ENCODE measurements at places on chromosomes 1 and 21.

DNA sequence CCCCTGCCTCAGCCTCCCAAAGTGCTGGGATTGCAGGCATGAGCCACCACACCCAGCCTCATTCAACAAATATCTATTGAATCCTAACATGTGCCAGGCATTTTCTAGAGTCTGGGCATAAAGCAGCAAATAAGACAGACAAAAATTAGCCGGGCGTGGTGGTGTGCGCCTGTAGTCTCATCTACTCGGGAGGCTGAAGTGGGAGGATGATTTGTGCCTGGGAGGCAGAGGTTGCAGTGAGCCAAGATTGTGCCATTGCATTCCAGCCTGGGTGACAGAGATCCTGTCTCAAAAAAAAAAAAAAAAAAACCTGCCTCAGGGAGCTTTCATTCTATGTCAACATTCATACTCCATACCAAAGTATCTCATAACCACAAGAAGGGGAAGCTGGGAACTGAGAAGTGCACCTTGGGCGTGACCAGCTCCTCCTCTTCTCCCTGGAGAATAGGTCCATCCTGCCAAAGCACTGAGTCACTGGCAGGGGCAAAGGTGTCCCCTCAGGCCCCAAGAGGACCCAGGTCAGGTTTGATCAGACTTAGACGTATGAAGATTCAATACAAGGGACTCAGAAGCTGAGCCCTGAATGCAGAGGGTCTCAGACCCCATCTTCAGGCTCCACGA lies 36.8 kb upstream of the PPP1R15B start:
- DNase-seq: no peak

DNA sequence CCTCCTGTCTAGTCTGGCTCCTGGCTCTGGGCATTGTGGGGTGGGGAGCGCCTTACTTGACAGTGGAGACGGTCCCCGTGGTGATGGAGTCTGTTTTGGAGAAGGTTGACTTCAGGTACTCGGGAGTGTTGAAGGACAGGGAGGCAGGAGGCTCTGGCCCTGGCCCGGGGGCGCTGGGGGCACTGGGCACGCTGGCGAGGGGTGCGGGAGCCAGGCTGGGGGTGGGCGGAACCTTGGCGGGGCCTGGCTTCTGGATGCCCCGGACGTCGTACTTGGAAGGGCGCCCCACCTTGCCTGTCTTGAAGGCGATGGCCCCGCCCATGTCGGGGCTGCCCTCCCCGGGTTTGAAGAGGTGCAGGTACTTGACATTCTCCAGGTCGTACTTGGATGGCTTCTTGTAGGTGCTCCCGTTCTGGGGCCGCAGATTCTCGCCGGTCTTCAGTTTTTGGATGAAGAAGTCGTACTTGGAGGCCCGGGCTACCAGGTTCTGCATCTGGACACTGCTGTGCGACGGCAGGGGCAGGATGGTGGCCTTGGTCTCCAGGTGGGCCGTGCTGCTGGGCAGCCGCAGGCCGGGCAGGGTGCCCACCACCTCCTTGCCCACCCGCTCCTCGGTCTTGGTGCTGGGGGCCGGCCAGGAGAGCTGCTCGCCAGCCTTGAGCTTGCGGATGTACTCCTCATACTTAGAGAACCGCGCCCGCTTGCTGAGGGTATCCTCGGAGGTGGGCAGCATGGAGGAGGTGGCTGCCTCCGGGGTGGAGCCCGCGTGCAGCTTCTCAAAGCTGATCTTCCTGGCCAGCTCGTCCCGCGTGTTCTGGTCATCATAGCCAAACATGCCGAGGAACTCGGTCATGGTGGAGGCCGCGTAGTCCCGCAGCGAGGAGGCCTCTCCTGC lies 136.6 kb downstream of the CASZ1 start:
- no peak for DNase-seq

- DNase-seq: peak; percentile 77
Observed at GRCh38 chr1:37811027-37811655, 3.1 kb upstream of the YRDC start.

DNA sequence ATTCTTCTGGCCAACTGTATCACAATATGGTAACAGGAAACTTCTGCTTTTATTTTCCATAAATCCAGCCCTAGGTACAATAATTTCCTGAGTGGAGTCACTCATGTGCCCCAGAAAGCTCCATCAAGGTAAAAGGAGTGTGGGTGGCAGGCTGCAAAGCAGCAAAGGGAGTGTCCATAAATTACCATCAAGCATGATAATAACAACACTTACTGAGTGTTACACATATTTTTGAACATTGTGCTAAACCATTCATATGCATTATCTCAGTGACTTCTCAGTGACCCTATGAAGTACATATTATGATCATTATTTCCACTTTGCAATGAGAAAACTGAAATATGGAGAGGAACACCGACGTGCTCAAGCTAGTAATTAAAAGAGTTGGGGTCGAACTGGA lies 149.2 kb upstream of the PLXNA2 start:
- DNase-seq: no peak

DNA sequence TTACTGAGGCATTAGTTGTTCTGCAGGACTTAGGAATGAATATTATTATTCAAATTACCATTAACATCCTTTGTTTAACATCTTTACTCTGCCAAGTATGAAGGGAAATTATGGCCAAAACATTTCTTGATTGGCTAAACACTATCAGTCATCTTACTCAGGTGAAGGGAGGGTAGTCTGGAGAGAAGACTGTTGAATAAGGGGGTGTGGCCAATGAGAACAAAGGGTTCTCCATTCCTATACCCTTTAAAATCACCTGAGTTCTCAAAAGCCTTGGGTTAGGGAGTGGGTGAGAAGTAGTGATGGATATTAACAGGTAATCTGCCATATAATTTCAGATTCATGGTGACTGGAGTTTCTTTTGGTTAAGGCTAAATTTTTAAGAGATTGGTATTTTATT lies 19.3 kb downstream of the CRYZL1 start:
- no peak for DNase-seq

DNA sequence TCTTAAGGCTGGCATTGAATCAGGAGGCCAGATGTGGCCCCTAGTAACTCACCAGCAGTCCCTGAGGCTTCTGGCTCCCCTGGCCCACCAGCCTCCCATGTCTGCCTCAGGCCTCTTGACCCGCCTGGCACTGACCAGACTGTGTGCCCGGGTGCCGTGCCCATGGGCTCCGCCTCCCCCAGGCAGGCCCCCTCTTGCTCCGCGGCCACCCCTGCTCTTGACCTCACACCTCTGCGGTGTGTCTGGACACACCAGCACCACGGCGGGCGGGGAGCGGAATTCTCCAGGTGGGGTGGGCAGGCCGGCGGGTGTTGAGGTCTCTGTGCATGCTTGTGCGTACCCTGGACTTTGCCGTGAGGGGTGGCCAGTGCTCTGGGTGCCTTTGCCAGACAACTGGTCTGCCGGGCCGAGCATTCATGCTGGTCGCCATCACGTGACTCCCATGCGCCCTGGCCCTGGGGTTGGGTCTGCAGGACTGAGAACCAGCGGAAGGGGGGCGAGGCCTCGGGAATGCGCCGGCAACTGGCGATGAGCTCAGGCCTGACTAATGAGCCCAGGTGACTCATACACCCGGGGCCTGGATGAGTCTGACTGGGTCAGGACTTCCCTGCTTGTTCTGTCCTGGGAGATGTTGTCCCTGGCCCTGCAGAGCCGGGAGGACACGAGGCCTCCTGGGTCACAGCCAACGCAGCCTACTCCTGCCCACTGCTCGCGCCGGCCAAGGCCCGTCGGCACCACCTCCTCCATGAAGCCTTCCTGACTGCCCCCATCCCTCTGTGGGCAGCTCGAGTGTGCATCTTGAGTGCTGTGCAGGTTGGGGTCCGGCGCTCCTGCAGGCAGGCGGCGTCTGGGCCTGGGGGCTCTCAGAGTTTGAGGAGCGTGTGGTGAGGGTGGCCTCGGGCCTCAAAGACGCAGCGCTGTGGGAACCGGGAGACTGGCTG lies 22.6 kb downstream of the COL18A1 start:
- peak; percentile 85 for DNase-seq

DNA sequence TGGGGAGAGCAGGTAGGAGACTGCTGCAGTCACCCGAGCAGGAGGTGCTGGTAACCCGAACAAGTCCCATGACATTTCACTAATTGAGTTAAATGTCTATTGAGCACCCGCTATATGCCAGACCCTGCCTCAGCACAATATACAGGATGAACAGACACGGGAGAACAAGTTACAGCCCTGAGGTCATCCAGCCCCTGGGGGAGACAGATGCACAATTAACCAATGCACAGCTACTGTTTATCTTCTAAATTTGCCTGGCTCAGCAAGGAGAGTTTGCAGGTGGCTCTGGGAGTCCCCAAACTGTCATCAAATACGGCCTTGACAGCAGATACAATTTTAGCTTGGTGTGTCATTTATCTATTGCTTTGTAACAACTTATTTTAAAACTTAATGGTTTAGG lies 18.1 kb downstream of the CITED4 start:
- no peak for DNase-seq

DNA sequence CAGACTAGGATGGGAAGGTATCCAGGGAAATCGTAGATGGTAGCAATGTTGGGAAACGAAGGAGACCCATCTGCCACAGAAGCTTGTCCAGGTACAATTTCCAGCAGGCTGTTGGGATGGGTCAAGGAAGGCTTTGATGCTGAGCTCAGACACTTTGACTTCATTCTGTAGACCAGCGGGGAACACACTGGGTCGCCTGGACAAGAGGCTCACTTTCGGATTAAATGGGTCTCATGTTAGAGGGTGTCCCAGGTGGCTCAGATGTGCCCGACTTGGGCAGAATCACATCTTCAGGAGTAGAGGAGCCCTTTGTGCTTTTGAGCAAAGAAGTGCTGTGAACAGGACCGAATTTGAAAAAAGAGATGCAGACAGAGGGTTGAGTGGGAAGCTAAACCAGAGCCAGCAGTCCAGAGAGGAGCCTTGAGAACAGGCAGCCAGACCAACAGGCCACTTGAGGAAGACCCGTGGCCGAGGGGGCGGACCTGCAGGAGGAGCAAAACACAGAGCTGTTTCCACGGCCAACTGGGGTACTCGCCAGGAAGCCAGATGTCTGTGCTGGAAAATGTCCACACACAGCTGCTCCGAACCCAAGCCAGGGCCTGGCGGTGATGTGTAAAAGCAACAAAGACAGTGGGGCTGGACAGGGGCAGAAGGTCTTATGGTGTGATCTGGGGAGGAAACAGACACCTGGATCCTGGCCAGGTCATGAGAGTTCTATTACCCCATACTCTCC lies 146.9 kb downstream of the AJAP1 start:
- DNase-seq: peak; percentile 61

GRCh38 chr1:210434223-210434622 lies 105.5 kb downstream of the HHAT start:
- DNase-seq: peak; percentile 15

- no peak for DNase-seq
Observed at GRCh38 chr21:35011681-35012080, 37.4 kb downstream of the RUNX1 start.

DNA sequence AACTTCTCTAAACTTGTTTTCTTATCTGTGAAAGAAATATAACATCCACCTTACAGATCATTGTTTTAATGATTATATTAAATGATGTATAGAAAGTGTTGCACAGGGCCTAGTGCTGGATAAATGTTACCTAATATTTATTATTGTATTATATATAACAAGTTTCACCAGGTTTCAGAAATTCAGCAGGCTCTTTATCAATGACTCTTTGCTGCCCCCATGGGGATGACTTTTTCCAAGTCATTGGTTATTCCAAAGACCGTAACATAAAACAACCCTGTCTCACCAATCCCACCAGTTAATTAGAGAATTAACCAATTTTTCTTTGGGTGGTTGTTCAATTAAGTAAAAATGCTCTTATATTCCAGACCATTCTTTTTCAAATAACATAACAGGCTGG lies 7.3 kb upstream of the DEDD start:
- DNase-seq: peak; percentile 53

GRCh38 chr1:41390166-41390565 lies 28.9 kb downstream of the FOXO6 start:
- no peak for DNase-seq

- DNase-seq: no peak
Observed at GRCh38 chr1:116698244-116698595, 30.7 kb upstream of the IGSF3 start.

DNA sequence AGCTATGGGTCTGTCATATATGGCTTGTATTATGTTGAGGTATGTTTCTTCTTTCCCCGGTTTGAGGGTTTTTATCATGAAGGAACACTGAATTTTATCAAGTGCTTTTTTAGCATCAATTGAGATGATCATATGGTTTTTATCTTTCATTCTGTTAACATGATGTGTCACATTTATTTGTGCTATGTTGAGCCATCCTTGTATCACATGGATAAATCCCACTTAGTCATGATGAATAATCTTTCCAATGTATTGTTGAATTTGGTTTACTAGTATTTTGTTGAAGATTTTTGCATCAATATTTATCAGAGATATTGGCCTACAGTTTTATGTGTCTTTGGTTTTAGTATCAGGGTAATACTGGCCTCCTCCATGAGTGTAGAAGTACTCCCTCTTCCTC lies 61.7 kb downstream of the GPR137B start:
- DNase-seq: no peak

All from AG10803 (cell line).